Lower lobe of right lung (tissue), 2 donors: ENCODE measurements at places on chromosomes 16 and 17. TPM values are rescaled to one million over a fixed set of nuclear protein-coding genes. Genes with fewer than 3 reads are reported as not detected.

DNA sequence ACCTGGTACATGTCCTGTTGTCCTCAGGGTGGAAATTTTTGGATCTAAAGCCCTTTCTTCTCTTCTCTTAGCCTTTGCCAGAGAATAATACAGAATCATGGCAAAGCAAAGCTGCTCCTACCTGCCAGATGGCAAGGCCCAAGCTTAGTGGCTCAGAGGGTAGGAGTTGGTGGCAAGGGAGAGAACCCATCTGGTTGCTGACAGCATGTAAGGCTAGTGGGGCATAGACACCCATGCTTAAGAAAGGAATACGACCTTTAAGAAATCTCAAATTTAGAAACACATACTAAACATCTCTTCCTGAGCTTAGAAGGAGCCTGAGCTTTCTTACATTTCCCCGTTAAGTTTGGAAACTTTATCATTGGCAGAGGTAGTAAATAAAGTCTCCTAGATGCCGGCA is 395.0 kb upstream of the SOX9 start:
- DNase-seq, result no peak

DNA sequence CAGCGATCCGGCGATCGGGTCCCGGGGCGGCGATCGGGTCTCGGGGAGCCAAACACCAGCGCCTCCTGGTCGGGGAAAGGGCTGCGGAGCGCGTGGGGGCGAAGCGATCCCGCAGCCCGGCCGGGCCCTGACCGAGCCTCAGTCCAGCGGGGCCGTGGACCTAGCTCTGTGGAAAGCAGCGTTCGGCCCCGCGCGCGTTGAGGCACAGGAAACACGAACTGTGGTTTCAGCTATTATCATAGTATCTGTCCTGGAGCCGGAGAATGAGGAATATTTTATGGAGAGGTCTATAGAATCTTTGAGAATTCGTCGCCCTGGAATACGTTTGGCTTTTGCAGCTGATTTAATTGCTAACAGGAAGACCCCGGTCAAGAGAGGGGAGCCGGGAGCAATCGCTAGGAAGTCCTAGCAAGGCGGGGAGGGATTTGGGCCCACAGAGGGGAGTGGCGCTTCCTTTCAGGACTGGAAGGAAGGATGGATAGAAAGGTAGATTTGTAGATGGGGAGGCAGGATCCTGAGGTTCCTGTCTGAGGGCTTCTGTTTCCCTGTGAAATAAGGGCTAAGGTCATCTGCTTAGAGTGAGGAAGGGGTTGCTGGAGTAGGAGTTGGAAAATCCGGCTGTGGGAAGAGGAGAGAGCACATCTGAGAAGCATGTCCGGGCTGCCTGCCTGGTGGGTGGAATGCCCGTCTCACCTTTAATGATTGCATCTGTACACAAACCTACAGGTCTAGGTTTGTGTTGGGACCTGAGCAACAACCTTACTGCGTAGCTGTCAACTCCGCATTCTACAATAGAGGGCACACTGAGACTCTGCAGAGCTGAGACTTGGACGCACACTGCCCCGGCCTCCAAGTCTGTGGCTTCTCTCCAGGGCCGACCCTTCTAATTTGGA is 770 bp downstream of the CCNF start:
- no peak for DNase-seq

GRCh38 chr16:73150786-73151185 is 102.9 kb upstream of the ZFHX3 start:
- no peak for DNase-seq

GRCh38 chr17:48735062-48735351 is 6.5 kb upstream of the HOXB13 start:
- DNase-seq, result no peak

DNA sequence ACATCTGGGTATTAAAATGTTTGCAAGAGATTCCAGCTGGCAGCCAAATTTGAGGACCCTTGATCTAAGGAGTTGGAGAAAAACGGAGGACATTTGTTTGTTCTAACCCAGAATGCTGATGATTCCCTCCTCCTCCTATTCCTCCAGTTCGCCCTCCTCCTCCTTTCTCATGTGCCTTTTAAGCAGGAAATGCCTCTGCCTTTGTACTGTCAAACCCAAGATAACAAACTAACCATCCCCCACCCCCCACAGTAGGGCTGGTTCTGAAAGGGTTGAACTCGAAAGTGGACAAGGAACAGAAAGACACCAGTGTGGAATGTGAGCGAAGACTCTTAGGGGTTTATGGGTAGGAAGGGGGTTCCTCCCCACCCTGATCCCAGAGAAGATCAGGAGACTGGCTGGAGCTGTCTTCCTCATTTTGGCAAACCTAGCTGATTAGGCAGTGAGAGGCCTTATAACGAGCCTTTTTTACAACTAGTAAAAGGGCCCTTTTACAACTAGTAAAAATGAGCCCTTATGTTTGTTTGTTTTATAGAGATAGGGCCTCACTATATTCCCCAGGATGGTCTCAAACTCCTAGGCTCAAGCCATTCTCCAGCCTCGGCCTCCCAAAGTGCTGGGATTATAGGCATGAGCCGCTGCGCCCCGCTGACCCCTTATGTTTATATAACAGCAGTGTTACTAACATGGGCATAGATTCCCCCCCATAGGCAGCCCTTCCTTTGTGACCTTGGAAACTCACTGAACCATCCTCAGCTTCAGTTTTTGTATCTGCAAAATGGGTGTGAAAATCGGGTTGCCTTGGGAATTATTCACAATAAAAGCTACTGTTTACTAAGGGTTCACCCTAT is 975 bp downstream of the CHD9 start:
- no peak for DNase-seq

GRCh38 chr17:2871205-2871604 is 75.0 kb downstream of the RAP1GAP2 start:
- DNase-seq, result no peak

- DNase-seq, result no peak
Measured at GRCh38 chr16:49273771-49274170, 7.9 kb downstream of the CBLN1 start.

GRCh38 chr17:80987941-80988461 is 3.6 kb upstream of the CHMP6 start:
- no peak for DNase-seq

DNA sequence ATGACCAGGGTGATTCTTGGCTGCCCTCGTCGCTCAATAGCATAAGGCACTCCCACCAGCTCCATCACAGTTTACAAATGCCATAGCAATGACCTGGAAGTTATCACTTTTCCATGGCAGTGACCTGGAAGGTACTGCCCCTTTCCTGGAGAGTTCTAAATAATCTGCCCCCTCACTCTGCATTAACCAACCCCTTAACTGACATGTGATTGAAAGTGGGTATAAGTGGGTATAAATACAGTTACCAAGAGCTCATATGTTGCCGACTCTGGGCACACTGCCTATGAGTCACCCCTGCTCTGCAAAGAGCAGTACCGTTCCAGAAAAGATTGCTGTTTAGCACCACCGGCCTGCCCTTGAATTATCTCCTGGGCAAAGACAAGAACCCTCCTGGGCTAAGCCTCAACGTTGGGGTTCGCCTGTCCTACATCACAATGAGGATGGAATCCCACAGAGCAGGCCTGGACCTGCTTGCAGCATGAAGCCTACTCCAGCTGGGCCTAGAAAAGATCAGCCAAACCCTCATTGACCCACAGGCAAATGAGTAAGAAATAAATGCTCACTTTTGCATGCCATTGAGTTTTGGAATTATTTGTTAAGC is 95.2 kb upstream of the SEC14L1 start:
- DNase-seq, result no peak

- DNase-seq, result no peak
Measured at GRCh38 chr16:30839523-30840227, 52.7 kb upstream of the ZNF629 start.

- no peak for DNase-seq
Measured at GRCh38 chr16:74760007-74760767, 14.4 kb downstream of the FA2H start.

GRCh38 chr16:84959045-84959576 is 52.2 kb downstream of the ZDHHC7 start:
- no peak for DNase-seq

GRCh38 chr16:89721546-89722391 is 432 bp downstream of the ZNF276 start:
- peak; percentile 89 for DNase-seq

DNA sequence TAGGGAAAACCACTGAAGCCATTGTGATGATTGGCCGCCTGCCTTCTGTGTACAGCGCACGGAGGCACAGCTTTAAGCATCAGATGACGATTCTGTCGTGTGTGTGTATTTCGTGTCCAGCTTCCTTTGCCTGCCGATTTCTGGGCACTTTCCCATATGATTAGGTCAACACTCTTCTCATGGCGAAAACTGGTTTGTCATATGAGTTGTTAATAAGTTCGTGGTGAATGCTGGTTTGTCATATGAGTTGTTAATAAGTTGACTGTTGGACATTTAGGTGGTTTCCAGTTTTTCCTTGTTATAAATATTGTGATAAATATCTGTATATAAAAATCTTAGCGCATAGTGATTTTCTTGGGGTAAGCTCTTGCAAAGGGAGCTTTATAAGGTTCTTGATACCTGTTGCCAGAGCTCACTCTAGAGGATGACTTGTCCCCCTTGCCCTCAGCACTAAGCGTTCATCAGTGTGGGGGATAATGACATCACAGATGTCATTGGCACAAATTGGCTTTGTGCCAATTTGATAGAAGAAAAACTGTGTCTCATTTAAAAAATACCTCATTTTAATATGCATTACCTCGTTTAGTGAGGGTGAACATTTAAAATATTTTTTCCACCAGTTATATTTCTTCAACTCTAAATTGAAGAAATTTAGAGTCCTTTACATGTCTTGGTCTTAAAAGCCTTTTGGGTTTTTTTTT is 40.0 kb downstream of the PGS1 start:
- no peak for DNase-seq

DNA sequence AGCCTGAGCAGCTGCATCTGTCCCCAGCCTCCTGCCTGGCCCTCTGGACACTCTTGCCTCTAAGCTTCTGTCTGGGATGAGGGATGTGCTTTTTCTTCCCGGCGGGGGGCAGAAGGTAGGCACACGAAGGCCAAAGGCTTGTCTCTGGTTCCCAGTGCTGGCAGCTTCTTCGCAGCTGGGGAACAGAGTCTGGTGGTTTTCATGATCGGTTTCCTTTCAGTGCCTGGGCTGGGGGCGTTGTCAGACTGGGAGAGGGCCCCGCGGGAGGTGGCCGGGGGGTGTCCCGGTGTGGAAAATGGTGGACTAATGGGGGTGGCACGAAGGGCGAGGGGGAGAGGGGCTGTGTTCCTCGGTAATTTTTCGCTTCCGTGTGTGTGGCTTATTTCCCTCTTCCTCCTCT is 988 bp downstream of the RAP1GAP2 start:
- DNase-seq, result no peak

- DNase-seq, result peak; percentile 13
Measured at GRCh38 chr16:11603331-11603750, 16.6 kb upstream of the LITAF start.

DNA sequence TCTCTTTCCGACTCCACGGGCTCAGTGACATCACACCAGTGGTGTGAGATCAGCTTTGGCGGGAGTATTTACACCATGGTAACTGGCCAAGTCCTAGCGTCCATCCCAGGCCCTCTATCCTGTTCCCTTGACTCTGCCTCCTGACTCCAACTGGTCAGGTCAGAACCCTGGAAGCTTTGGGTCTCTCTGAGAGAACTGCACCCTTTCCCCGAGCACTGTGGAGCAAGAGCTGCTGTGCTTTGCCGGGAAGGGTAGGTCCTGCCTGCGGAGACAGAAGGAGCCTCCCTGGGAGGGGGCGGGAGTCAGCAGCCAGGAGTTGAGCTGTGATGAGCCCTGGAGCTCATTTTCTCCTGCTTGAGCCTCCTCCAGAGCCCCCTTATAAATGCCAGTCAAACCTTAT is 212.1 kb upstream of the TNRC6C start:
- no peak for DNase-seq

DNA sequence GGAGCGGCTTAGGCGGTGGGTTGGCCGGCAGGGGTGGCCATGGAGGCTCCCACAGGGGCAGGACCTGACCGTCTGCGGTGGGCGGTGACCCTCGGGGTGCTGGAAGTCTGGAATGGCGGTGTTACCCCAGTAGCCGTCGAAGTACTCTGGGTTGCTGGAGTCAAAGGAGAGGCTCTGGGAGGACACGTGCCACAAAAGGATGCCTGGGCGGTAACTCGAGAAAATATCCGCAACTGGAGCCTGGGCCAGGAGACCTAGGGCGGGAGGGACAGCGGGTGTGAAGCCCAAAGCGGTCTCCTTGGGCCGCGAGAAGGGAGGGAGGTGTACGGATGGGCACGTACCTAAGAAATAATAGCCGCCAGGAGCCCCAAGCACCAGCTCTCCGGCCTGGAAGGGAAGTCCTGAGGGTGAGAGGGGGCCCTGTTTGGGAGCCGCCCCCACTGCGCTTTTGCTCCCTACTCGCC is 4.6 kb downstream of the ITGA2B start:
- DNase-seq, result no peak

- no peak for DNase-seq
Measured at GRCh38 chr16:75909746-75910145, 183.5 kb upstream of the CPHXL start.

DNA sequence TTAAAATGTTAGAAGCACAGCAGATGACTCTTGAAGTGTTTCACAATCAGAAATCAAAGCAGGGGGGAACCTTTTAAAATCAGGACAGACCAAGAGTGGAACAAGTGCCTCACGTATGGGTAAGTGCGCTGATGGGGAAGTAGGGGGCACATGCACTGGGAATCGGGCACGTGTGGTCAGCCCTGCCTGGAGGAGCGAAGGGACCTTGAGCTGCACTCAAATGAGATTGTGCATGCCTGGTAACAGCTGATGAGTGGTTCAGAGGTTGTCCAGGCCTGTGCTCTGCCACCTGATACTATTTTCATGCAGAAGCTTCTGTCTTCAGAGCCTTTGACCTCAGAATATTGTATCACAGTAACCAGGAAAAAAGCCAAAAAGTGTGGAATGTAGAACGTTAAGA is 13.7 kb upstream of the XYLT2 start:
- no peak for DNase-seq

- no peak for DNase-seq
Measured at GRCh38 chr16:29860218-29860617, 2.8 kb downstream of the CDIPT start.

DNA sequence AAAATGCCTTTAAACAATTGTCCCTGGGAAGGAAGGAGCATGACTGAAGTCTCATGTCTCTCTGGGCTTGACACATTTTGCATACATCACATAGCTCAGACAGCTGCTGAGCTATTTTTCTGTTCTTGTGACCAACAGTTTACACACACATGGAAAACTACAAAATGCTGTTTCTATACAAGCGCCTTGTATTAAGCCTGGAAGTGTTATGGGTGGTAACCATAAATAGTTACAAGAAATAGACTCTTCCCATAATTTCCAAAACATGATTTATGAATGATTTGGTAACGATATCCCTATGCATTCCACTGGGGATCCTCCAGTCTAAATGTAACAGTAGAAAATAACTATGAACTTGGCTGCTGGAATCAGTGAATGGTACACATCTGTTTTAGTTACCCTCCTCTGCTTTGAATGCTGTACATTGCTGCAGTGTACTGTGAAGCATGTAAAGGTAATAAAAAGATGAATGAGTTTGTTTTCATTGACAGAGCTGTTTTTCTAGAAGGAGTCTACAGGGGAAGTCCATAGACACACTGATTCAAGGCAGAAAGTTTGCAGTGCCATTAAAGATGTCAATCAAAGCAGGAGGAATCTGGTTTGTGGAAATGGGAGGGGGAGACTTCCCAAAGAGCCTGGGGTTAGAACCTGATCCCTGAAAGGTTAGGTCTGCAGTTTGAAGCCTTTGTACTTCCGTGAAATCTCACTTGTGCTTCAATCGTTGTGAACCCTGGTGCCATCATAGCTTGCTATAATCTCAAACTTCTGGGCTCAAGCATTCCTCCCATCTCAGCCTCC is 5.0 kb downstream of the ACSF2 start:
- no peak for DNase-seq

CYBA gene
- 371 TPM for total RNA-seq

OR1A1 gene
- not detected for total RNA-seq

PRAC2 gene
- not detected for total RNA-seq

TRIM65 gene
- 32.4 TPM for total RNA-seq

C17orf113 gene
- total RNA-seq, result 0.89 TPM

SOX15 gene
- 0.47 TPM for total RNA-seq

HSD17B2 gene
- 2.9 TPM for total RNA-seq
